ENCODE measurements at places on chromosomes 6 and 20.

- DNase-seq: no peak
These were observed 104.0 kb downstream of the ISM1 start for GRCh38 chr20:13325033-13325432.

GRCh38 chr20:2006452-2007361 lies 12.8 kb upstream of the PDYN start:
- DNase-seq: peak; percentile 61

DNA sequence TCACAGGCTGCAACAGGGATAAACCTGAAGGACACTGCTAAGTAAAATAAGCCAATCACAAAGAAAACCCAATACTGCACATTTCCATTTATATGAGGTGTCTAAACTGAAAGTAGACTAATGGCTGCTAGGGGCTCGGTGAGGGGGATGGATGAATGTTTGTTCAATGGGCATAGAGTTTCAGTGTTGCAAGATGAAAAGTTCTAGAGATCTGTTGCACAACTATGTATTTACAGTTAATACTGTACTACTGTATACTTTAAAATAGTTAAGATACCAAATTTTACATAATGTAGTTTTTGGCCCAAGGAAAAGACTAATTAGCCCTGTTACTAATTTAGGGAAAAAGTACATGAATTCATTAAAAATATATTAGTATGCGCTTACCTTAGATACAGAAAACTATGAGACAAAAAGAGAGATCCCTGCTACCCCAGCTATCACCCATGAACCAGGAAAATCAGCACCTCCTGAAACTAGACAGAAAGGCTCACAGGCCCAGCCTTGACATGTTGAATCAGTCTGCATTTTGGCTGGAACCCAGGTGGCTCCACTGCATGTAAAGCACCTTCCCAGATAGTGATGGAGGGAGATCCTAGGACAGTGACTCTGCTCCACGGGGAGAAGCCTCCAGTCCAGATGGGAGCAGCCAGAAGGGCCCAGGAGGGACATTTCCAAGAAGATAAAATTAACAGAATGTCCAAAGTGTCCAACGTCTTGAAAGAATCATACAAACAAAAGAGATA lies 16.1 kb downstream of the HLA-F start:
- no peak for DNase-seq

GRCh38 chr20:33843854-33844253 lies 32.7 kb downstream of the CHMP4B start:
- DNase-seq: no peak

DNA sequence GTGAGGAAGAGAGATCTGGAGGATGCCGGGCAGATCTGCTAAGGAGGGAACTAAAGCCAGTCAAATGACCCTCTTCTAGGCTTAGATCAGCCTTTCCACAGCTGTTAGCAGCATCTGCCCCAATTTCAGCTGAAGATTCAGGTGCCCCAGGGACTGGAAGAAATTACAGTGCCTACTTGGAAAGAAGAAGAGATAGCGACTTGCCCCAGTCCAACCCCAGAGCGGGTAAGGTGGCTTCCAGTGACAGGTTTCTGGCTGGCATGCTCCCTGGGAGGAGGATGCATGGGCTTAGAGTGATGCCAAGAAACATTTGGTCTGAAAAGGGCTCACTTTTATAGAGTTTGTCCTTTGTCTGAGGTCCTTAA lies 620 bp downstream of the TJAP1 start:
- DNase-seq: no peak

DNA sequence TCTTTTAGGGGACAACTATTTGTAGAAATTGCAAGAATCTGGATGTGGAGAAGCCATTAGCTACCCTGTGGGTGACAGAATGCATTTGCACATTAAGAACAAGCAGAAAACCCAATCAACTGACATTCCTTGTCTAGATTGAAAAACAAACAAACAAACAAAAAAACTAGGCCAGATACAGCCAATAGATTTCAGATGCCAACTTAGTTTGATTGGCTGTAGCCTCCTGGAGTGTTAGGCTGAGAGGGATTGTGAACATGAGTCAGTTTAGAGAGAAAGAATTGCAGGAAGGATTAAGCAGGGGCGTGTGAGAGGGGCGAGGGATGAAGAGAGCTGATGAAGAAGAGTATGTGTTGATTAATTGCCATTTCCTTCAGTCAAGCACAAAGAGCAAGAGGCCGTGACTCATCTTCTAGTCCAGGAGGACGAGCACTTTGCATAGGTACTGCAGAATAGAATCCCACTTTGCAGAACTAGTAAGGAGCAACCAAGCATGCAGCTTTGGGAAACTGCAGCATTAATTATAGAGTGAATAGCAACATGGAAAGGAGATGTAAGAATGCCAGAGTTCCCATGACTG lies 188.0 kb upstream of the RAB32 start:
- no peak for DNase-seq

- DNase-seq: no peak
These were observed 77.1 kb downstream of the TMEM170B start for GRCh38 chr6:11614534-11615213.

- no peak for DNase-seq
These were observed 175.0 kb downstream of the CARMIL1 start for GRCh38 chr6:25454136-25454535.

- no peak for DNase-seq
These were observed 41.6 kb downstream of the NUP153 start for GRCh38 chr6:17665132-17665531.

DNA sequence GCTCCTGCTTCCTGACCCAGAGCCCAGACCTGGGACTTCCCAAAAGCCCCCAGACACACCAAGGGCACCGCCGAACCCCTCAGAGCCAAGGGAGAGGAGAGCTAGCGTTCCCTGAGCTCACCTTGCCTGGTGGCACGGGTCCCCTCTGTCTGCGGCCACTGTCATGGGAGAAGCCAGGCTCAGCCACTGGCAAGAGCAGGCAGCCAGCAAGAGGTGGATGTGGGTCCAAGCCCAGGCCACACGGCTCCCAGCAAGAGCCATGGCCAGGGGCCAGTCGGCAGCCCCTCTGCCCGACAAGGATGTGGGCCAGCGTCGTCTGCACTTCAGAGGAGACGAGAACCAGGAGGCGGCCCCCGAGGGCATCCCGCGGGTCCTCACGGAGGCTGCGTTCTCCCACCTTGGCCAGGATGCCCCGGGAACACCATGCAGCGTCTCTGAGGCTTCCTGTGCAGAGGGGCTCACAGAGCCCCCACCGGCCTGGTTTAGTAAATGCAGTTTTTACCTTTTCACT lies 2.2 kb upstream of the PPDPF start:
- no peak for DNase-seq

DNA sequence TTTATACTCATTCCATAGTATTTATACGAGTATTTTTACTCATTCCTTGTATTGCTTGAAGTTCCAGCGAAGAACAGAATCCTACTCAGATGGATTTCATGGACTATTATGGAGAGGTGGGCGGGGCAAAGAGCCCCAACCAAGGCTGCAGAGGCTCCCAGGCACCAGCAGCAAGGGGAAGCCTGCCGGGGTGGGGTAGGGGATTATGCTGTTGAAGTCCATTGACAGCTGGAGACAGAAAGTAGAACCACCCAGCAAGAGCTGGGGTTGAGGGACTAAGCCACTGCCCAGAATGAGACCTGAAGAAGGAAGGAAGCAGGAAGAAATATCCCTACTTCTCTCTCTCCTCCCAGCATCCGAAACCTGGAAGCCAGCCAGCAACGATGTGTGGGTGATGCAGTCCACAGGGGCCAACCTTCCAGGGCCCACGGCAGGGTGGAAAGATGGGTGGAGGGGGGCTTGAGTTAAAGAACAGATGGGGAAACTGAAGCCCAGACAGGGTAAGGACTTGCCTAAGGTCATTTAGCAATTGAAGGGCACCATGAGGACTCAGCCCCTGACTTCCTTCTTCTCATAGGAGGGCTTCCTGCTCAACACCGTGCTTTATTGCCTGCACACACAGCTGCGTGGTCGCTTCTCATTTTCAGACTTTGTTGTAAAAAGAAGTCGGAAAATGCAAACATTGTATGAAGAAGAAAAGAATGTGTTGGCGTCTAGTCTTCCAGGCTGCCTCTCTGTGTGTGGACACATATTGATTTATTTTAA lies 18.3 kb upstream of the GTSF1L start:
- DNase-seq: no peak

- DNase-seq: no peak
These were observed 16.6 kb downstream of the ATG5 start for GRCh38 chr6:106308985-106309384.

DNA sequence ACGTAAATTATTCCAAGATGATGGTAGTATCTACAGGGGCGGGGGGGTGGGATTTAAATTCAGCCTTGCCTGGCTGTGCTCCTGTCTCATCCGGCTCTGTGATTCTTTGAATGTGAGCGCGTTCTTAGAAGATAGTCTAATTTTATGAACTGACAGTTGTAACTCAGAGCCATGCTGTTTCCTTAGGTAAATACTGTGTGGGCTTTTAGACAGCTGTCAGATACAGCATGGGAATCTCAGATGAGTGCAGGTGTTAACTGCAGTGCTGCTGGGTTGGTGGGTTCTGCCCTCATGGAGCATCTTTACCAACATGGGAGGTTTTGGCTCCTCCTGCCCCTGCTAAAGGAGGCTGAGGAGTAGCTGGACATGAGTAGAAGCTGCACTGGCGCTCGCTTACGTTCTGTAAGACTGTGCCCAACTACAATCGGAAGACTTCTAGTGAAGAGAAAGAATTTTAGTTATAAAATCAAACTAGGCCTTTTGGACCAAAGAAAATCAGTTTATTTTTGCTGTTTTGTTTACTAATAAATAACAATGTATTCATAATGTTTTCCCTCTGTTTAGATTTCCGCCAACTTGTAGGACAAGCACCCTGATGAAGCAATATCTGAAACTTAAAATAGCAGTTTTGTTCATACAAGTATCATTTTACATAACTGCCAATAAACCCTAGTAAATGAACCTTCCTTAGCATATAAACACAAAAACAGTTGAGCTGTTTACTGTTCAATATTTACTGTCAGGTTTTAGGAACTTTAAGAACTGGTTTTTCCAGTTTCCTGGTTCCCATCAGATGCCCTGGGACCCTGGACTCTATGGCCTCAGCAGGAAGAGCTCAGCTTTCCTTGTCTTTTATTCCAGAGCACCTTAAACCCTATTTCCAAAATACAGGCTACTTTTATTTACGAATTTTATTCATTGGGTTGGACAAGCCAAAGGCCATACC lies 66.1 kb downstream of the FAM120B start:
- no peak for DNase-seq

- DNase-seq: no peak
These were observed 15.0 kb downstream of the ELOVL5 start for GRCh38 chr6:53333439-53334408.

- no peak for DNase-seq
These were observed 42.8 kb downstream of the SLC35B3 start for GRCh38 chr6:8392569-8392968.

GRCh38 chr20:23086056-23086566 lies at the start of gene CD93:
Gene CD93, minus strand, starts transcription at chr20:23086324. Its CDS starts 132 bp downstream, at chr20:23086192.
- DNase-seq: no peak

DNA sequence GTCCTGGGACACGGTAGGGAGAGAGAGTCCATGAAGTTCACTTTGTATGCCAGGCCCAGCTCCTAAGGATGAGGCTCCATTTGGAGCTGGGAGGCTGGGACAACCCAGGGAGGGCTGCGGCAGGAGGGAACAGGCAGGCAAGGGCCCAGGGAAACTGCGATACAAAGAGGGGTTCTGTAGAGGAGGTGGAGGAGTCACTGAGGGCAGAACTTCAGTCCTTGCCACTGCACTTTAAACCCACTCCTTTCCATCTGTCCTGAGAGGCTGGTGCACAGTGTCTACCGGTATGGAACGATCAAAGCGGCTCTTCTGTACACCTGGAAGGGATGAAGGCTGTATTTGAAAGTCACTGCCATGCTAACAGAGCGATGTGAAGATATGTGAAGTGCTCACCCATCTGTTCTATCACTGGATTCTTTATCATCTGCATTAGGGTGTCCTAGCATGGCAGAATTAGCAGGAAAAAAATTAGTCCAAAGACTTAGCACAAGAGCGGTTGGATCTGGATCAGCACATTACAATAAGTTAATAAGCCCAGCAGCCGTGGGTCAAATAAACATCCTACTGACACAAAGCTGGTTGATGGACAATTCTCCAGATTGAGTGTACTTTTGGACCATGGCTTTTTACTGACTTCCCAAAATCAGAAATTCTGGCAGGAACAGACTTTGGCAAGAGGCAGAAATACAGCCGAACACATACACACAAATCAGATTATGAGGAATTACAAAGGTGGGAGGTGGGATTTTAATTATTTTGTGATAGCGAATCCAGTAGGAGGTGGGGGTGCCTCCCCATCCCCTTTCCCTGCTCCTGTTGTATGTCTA lies 20.9 kb upstream of the ZFAND3 start:
- DNase-seq: no peak

DNA sequence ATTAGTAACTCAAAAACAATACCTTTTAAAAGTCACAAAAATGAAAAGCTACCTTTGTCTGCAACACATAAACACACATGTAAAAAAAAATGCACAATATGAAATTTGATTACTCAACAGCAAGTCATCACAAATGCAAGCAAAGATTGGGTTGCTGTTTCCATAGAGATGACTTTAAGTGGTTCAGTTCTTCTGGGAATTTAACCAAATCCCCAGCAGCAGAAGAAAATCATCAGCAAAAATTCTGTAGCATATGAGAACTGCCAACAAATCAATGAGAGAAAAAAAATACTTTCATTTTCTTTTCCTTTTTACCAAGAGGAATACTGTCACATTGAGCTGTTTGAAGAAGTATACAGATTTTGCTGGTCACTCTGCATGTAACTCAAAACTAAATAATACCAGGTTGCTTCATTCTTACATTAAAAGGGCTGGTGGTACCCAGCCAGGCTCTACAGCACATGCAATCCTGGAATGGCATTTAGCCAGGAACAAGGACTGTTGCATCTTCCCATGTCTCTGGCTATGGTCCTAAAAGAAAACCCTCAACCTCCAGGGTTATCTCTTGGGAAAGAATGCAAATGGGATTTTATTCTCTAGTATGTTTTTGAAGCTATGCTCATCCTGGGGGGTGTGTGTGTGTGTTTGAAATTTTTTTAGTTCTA lies 158.3 kb downstream of the OPRM1 start:
- no peak for DNase-seq

- no peak for DNase-seq
These were observed 251.4 kb downstream of the DLL1 start for GRCh38 chr6:170039156-170040114.

- no peak for DNase-seq
These were observed 43.0 kb downstream of the FAM184A start for GRCh38 chr6:119035459-119035858.

Measured in NCI-H1105 (cell line).